Stimulated activated naive CD8-positive, alpha-beta T cell treated with anti-CD3 and anti-CD28 coated beads, Interleukin-15, amount 100 ng/mL, for 72 hours (primary cell): ENCODE measurements at places on chromosomes 1 and 21.

GRCh38 chr1:199272139-199272544 is 633.3 kb downstream of the PTPRC start:
- DNase-seq, result no peak

- no peak for DNase-seq
Measured at GRCh38 chr1:66443793-66444192, 90.2 kb upstream of the SGIP1 start.

DNA sequence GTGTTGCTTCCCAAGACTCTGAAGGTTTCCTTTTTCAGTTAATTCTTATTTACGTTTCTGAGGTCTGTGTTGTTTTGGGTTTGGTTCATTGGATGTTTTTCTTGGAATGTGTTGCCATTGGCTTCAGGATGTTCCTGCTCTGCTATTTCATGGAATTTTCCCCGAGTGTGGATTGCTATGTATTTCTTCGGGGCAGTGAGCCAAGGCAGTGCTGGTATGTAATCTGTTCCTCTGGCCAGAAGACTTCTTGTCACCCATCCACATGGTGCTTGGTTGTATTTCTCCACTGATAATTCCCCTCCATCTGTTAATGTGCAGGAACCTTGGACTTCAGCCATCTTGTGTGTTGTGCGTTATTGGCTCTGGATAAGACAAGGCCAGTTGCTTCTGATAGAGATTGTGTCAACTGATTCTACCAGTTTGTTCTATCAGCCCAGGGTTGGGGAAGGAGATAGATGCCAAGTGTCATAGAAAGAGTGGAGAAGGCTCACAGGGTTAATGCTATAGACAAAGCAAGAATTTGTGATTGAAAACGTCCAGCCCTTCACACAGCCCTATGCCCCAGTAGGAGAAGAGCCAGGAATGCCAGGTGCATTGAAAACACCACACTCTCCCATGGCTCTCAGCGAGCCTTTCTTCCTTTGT is 505.2 kb downstream of the PLPP3 start:
- DNase-seq, result no peak

- no peak for DNase-seq
Measured at GRCh38 chr21:37072274-37072987, 440 bp downstream of the PIGP start.

DNA sequence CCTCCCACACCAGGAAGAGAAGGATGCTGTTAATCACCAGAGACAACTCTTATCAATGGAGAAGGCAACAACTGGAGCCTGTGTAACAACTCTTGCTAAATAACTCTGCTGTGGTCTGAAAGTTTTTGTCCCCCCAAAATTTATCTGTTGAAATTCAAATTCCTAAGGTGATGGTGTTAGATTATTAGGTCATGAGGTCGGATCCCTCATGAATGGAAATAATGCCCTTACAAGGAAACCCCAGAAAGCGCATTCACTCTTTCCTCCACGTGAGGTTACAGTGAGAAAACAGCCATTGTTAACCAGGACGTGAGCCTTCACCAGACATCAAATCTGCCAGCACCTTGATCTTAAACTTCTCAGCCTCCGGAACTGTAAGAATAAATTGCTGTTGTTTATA is 141.9 kb upstream of the CXADR start:
- DNase-seq, result no peak

- no peak for DNase-seq
Measured at GRCh38 chr21:38503583-38503982, 5.3 kb upstream of the ERG start.

DNA sequence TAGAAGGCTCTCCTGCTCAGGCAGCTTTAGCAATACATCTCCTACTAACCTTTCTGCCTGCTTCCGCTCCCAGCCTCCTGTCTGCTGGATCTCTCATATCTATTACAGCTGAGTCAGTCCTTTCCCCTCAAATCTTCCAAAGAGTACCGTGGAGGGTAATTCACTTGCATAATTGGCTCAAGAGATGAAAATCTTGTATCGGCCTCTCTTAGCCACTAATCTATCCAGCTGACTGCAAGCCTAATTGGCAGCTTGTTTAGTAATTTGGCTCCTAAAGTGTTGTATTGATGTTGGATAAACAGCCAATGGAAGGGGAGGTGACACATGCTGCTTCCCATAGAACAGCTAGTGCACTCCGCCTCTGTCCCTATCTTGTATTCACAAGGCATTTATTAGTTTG is 195.7 kb downstream of the GPATCH2 start:
- no peak for DNase-seq

DNA sequence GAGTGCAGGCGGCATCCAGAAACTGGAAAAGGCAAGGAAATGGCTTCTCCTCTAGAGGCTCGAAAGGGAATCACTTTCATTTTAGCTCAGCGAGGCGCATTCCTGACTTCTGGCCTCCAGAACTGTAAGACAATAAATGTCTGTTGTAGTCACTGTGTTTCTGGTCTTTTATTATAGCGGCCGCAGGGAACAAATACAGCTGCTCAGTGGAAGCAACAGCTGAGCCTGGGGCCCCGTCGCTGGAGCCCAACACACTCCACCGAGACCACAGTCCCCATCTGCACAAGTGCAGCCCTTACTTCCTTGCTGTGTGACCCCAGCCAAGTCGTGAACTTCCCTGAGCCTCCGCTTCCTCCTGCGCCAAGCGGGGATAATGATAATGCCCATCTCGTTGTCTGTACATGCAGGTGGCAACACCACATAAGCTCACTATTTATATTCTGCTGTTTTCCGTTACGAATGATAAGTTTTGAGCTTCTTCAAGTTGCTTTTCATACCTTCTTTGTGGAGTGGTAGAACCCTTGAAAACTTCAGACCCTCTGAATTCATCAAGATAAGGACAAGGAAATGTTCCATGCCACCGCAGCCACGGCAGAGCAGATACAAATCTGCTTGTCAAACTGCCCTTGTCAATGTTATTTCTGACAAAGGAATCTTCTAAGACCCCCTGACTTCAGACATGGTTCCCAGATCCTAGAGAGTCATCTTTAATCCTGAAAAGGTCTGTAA is 3.2 kb upstream of the LAPTM5 start:
- no peak for DNase-seq

- DNase-seq, result no peak
Measured at GRCh38 chr1:110152133-110152785, 2.0 kb downstream of the SLC6A17 start.

GRCh38 chr1:16418823-16419425 is 18.3 kb downstream of the SPATA21 start:
- DNase-seq, result no peak

GRCh38 chr1:29607236-29607635 is 370.9 kb downstream of the PTPRU start:
- DNase-seq, result no peak

- no peak for DNase-seq
Measured at GRCh38 chr1:83512373-83513193, 486.3 kb downstream of the TTLL7 start.

DNA sequence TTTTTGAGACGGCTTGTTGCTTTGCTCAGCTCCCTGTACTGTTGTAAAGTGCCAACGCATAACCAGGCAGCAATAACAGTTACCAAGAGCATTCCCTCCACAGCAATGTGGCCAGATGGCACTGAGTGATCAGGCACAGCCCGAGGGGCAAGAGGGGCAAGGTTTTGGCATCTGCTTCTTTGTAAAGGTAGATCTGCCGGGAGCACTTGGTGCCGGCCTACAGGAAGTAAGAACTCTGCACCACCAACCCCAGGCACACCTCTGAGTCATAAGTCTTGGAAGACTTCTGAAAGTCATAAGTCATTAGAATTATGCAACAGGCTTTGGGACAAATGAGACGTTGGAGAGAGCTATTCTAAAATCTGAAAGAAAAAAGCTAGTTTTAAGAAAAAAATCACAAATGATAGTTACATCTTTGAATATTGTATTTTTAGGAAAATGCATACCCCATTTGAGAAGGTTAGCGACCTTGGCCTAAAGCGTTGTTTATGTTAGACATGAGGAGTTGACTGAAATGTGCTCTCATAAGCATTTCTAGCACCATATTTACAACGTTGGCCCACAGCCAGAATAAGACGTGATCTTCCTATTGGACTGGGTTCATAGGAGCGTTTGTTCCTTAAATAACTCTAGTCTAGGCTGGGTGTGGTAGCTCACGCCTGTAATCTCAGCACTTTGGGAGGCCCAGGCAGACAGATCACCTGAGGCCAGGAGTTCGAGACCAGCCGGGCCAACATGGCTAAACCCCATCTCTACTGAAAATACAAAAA is 37.7 kb upstream of the MAP10 start:
- DNase-seq, result peak; percentile 9

DNA sequence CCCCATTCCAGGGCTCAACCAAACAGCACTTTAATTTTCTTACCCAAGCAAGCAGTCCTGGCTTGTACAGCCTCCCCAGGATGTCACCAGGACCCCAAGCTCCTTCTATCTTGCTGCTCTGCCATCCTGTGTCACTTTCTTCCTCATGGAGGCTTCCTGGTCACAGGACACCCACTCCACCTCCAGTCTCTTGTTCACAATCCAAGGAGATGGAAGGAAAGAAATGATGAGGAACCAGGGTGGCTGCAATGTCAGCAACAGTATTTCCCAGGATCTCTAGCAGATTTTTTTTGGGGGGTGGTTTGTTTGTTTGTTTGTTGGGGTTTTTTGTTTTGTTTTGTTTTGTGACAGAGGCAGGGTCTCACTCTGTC is 58.9 kb downstream of the RIPK4 start:
- DNase-seq, result no peak

- DNase-seq, result peak; percentile 42
Measured at GRCh38 chr1:244054924-244055263, 3.8 kb downstream of the ZBTB18 start.

GRCh38 chr1:198047913-198048312 is 108.9 kb upstream of the NEK7 start:
- DNase-seq, result no peak
